Stimulated activated naive B cell treated with anti-CD40 and anti-IgM and Interleukin-4, amounts not matched to agents 10 μg/mL and 1 μg/mL and 100 μg/mL, for 72 hours (primary cell): ENCODE measurements at places on chromosomes 12 and 14.

DNA sequence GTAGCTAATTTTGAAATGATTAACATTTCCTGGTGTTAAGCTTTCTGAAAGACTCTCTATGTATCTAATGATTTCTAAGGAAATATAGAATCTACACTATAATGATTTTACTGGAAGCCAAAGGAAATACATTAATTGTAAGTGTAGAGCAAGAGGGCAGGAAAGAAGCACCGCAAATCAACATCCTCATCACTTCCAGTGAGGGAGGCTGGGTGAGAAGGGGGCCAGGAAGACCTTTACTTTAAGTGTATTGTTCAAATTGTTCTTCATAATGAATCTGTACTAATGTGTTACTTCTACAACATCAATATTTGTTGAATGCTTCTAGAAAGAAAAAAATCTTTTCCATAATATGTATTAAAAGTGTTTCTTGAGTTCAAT is 65.3 kb upstream of the DACT1 start:
- no peak for DNase-seq

- no peak for DNase-seq
Observed at GRCh38 chr12:117161460-117162166, 28.7 kb downstream of the FBXO21 start.

GRCh38 chr12:121860257-121860656 is 1.6 kb upstream of the HPD start:
- DNase-seq: no peak

GRCh38 chr12:96047229-96048211 is 12.1 kb upstream of the LTA4H start:
- DNase-seq: no peak

GRCh38 chr12:1527789-1528188 is 66.6 kb downstream of the FBXL14 start:
- no peak for DNase-seq

- no peak for DNase-seq
Observed at GRCh38 chr12:59650588-59651228, 54.9 kb downstream of the SLC16A7 start.

GRCh38 chr12:116358893-116359761 is 81.6 kb upstream of the MED13L start:
- DNase-seq: peak; percentile 70

GRCh38 chr14:22539831-22540230 is 49.2 kb downstream of the DAD1 start:
- no peak for DNase-seq
